ENCODE measurements at places on chromosomes 5 and 9.

GRCh38 chr5:9787861-9788600 lies 157.9 kb upstream of the TAS2R1 start:
- DNase-seq, result no peak

- no peak for DNase-seq
Measured at GRCh38 chr5:68924481-68925145, 169.2 kb upstream of the SLC30A5 start.

DNA sequence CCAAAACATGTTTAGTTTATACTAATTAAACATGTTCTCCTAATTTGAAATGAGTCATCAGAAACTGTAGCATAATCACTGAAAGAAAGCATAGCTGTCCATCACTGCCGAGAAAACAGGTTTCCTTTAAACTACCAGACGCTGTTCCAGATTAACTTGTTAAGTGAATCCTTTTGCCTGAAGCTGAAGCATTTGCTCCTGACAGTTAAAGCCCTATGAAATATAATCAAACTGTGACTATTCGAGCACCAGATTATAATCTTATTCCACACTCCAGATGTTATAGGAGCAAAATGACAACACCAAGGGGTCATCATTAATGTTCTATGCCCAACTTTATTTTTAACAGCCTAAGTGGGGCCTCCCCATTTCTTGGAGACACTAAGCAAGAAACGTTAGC lies 86.0 kb upstream of the CTSL start:
- no peak for DNase-seq

GRCh38 chr9:70474413-70474812 lies 60.0 kb upstream of the KLF9 start:
- no peak for DNase-seq

DNA sequence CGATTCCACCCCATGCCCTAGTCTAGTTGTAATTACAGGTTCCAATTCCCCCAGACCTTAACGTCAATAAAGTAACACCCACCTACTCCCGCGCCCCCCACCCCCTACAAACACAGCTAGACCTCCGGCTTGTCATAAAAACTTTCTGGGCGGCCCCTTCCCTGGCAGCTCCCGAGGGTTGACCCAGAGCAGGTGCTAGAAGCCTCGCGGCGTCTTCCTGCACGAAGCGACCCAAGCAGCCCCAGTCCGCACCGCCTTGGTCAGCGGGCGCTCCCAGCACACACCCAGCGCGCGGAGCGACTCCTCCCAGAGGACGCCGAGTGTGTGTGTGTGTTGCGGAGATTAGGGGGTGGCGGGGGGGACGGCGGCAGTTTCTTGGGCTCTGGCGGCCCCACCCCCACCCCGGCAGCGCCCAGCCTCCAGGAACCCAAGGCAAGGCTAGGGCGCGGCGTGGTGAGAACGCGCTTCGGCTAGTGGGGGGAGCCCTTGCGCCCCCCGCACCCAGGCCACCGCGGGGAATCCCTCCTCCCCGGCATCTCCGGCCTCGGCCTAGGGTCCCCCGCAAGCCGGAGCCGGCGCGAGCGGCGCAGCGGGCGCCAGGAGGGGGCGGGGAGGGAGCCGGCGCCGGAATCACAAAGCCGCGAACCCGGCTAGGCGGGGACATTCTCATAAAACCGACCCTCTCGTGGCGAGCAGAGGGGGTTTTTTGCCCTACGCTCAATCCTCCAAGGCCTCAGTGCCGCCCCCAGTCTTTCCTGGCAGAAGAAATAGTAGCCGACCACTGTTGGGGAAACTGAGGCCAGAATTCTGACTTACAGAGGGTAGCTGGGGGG lies 2.2 kb downstream of the PCDH1 start:
- DNase-seq, result peak; percentile 17
